CD4-positive, alpha-beta memory T cell (primary cell): ENCODE measurements at places on chromosomes 6 and 20. TPM values are rescaled to one million over a fixed set of nuclear protein-coding genes. Genes with fewer than 3 reads are reported as not detected.

- H3K27me3 ChIP-seq: no peaks in the 10 kb centered on the region
- no peaks in the 10 kb centered on the region for H3K4me1 ChIP-seq
- no peak overlapping the region for H3K27ac ChIP-seq
- H3K36me3 ChIP-seq: no peaks in the 10 kb centered on the region
- H3K4me3 ChIP-seq: no peak overlapping the region
- DNase-seq: no peak
These were observed 884.4 kb downstream of the PHF3 start for GRCh38 chr6:64520050-64520449.

GRCh38 chr6:37936906-37937305 is 117.4 kb downstream of the ZFAND3 start:
- DNase-seq: no peak
- H3K27me3 ChIP-seq: no peaks in the 10 kb centered on the region
- no peak overlapping the region for H3K27ac ChIP-seq
- H3K4me3 ChIP-seq: no peak overlapping the region
- peaks cover 19% of the 10 kb centered on the region for H3K4me1 ChIP-seq

- H3K27me3 ChIP-seq: peaks cover 7% of the 10 kb centered on the region
- H3K4me3 ChIP-seq: no peak within 1 kb of the TSS
- H3K27ac ChIP-seq: no peak within 1 kb of the TSS
- DNase-seq: no peak
These were observed at the start of gene APCDD1L for GRCh38 chr20:58515233-58516212. TSS of gene APCDD1L (minus strand) at chr20:58515399. CDS start at chr20:58514707, 692 bp downstream.

DNA sequence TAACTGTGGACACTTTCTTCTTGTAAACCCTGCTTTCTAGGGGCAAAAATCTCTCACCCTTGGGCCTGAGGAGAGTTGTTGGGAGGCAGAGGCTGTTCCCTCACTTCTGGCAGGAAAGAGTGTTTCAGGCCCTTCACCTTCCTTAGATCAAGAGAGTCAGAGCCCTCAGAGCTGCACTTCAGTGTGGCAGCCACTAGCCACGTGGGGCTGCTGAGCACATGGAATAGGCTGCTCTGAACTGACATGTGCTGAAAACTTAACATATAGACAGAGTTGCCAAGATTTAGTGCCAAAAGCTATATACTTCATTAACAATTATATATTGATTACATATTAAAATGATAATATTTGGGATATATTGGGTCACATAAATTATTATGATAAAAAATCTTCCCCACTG is 4.4 kb upstream of the LMBRD1 start:
- no peak overlapping the region for H3K4me3 ChIP-seq
- H3K27ac ChIP-seq: no peak overlapping the region
- H3K27me3 ChIP-seq: no peaks in the 10 kb centered on the region

The SLC22A1 gene
- 1.00 TPM for total RNA-seq

DNA sequence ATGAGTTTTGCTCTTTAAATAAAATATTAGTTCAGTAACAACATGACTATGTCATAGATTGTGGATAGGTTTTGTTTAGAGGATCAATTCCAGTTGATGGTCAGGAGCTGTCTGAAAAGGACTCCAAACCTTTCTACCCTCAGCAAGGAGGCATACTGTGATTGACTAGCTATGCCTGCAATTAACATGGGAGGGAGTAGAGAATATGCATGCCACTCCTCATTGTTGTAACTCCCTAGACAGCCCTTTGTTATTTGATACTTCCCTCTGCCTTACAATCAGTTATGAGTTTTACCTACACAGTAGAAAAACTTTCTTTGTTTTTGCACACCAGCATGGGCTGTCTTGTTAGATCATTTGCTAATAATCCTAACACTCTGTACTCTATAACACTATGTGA is 1418.5 kb downstream of the KHDRBS2 start:
- no peak for DNase-seq
- H3K27me3 ChIP-seq: no peaks in the 10 kb centered on the region
- no peak overlapping the region for H3K27ac ChIP-seq
- no peaks in the 10 kb centered on the region for H3K36me3 ChIP-seq
- no peak overlapping the region for H3K4me3 ChIP-seq

GRCh38 chr20:46121184-46121930 is 3.2 kb downstream of the CD40 start:
- H3K27ac ChIP-seq: no peak overlapping the region
- H3K4me1 ChIP-seq: peaks cover 18% of the 10 kb centered on the region
- DNase-seq: no peak
- no peaks in the 10 kb centered on the region for H3K27me3 ChIP-seq

The HCRTR2 gene
- not detected for total RNA-seq

- H3K4me3 ChIP-seq: no peak overlapping the region
- DNase-seq: no peak
- H3K36me3 ChIP-seq: no peaks in the 10 kb centered on the region
- no peak overlapping the region for H3K27ac ChIP-seq
These were observed 400.0 kb upstream of the CDH4 start for GRCh38 chr20:60851826-60852704.

The ORC3 gene
- total RNA-seq: 30.4 TPM

DNA sequence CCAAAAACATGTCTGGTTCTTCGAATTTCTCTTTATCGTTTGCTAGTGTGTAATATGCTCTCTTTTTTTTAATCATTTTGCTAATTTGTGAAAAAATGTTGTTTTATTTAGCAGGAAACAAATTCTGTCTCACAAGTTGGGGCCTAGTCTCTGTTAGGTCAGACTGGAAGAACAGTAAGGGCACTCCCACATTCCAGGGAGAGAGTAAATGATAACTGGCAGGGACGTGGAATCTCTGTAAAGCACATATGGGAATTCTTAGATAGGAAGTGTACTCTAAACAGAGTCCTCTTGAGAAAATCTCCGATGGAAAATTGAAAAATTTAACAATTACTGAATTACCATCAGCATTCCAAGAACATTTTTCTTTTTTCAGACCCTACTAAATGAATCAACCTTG is 16.4 kb upstream of the CCDC28A start:
- H3K27me3 ChIP-seq: no peaks in the 10 kb centered on the region
- no peak overlapping the region for H3K4me3 ChIP-seq
- no peaks in the 10 kb centered on the region for H3K36me3 ChIP-seq
- H3K27ac ChIP-seq: no peak overlapping the region
- DNase-seq: no peak

DNA sequence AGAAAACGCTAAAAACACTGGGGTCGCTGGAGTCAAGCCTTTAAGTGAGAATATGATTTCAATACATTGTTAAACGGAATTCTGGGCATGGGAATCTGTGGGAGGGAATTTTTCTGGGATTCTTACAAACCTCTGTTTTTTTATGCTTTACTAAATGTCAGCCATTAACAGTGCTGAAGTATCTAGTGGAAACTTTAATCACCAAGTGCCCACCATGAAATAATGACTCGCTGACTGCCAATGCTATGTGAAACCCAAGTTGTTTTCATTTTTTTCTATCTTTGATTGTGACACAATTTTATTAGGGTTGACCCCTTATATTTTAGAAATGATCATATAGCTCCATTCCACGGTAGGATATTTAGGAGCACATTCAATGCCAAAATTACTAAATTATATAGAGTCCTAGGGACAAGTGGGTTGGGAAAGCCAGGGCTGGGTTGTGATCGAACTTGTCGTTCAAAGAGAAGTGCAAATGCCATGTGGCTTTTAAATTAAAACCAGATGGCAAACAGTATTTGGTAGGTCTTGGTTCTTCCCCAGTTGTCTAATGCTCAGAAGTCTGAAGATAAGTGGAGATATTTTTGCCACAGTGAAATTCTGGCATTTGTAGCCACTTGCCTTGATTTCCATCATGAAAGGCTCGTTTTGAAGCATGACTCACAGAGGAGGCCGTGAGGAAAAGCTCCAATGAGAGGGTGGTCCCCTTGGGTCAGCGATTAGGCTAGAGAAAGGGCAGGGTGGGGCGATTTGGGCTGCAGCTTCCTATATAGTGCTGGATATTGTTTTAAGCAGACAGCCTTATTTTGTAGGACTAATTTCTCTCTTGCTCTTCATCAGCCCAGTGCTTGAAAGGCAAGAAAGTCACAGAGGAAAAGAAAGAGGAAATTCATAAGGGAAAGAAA is 254.4 kb upstream of the JAG1 start:
- no peak overlapping the region for H3K4me3 ChIP-seq
- H3K27me3 ChIP-seq: no peaks in the 10 kb centered on the region
- H3K36me3 ChIP-seq: no peaks in the 10 kb centered on the region
- no peaks in the 10 kb centered on the region for H3K4me1 ChIP-seq
- no peak for DNase-seq

DNA sequence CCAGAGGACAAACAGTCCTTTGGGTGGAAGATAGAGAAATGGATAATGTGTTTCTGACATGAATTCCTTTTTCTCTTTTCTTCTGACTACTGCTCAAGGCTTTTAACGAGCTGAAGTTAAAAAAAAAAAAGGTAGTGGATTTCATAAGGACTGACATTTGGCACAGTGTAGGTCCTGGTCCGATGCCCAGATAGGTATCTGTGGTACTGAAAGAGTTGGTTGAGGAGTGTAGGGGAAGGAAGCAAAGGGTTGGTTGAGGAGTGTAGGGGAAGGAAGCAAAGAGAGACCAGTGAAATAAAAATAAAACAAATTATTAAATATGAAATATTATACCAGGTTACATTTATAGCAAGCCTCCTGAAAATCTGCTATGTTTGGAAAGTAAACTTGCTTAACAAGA is 11.8 kb downstream of the UTRN start:
- no peak overlapping the region for H3K4me3 ChIP-seq
- H3K4me1 ChIP-seq: no peaks in the 10 kb centered on the region
- no peaks in the 10 kb centered on the region for H3K36me3 ChIP-seq
- DNase-seq: no peak
- no peak overlapping the region for H3K27ac ChIP-seq
- H3K27me3 ChIP-seq: no peaks in the 10 kb centered on the region

GRCh38 chr6:79373880-79374279 is 139.4 kb upstream of the HMGN3 start:
- no peak overlapping the region for H3K27ac ChIP-seq
- DNase-seq: no peak
- no peaks in the 10 kb centered on the region for H3K4me1 ChIP-seq
- H3K4me3 ChIP-seq: no peak overlapping the region
- H3K27me3 ChIP-seq: no peaks in the 10 kb centered on the region

The ABHD16B gene
- total RNA-seq: not detected

DNA sequence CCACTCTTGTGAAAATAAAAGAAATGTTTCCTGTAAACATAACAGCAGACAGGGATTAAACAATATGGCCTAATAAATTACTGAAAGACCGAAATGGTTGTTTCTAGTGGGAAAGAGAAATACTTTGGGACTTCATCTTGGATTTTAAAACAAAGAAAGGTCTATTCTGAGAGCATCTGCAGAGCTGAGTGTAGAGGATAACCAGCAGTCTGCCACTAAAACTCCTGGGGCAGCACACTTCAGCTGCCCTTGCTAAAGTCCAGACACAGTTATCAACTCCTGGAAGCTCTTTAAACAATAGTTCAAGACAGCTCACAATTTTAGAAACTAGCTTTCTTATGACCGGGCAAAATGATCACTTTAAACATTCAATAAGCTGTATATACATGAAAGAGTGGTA is 38.6 kb downstream of the AKIRIN2 start:
- H3K4me3 ChIP-seq: no peak overlapping the region
- H3K4me1 ChIP-seq: no peaks in the 10 kb centered on the region
- H3K27ac ChIP-seq: no peak overlapping the region
- H3K27me3 ChIP-seq: no peaks in the 10 kb centered on the region
- peaks cover 3% of the 10 kb centered on the region for H3K36me3 ChIP-seq

GRCh38 chr6:110357664-110358552 is at the start of gene METTL24:
TSS of gene METTL24 (minus strand) at chr6:110358349. CDS start at chr6:110358272, 77 bp downstream.
- no peak for DNase-seq
- no peaks in the 10 kb centered on the region for H3K4me1 ChIP-seq
- H3K27me3 ChIP-seq: peaks cover 10% of the 10 kb centered on the region
- no peak within 1 kb of the TSS for H3K4me3 ChIP-seq
- no peaks in the 10 kb centered on the region for H3K36me3 ChIP-seq
